Fibroblast of lung (primary cell): ENCODE measurements at places on chromosomes 7 and 10. TPM values are rescaled to one million over a fixed set of nuclear protein-coding genes. Genes with fewer than 3 reads are reported as not detected.

Gene STOX1
- total RNA-seq: under 0.01 TPM in 2 replicates

Gene PPP1R9A
- 3.1 and 3.3 TPM in 2 replicates for total RNA-seq

Gene OR2A14
- not detected in 2 replicates for total RNA-seq

Gene CYP2C19
- total RNA-seq: not detected in 2 replicates

Gene DGKB
- 0.26 TPM in 1 of 2 replicates, not detected in the other for total RNA-seq

Gene SH2D4B
- not detected in 2 replicates for total RNA-seq

Gene TDRD1
- total RNA-seq: 0.26 TPM in 1 of 2 replicates, not detected in the other

Gene HABP2
- total RNA-seq: not detected in 2 replicates

Gene PRSS37
- not detected in 2 replicates for total RNA-seq

Gene RNF32
- 2.6 and 2.8 TPM in 2 replicates for total RNA-seq

Gene OR2A12
- total RNA-seq: not detected in 2 replicates

Gene TRIM73
- total RNA-seq: 0.51 and 1.3 TPM in 2 replicates

Gene SLC12A9
- 13.4 and 18.5 TPM in 2 replicates for total RNA-seq

Gene HOXA6
- total RNA-seq: 3.6 and 4.4 TPM in 2 replicates

Gene OR6V1
- total RNA-seq: not detected in 2 replicates

Gene NPC1L1
- under 0.01 TPM in 2 replicates for total RNA-seq

Gene ZNF33B
- total RNA-seq: 7.8 and 10.0 TPM in 2 replicates

Gene RAPGEF5
- 0.77 and 1.5 TPM in 2 replicates for total RNA-seq

Gene ARMC3
- not detected in 2 replicates for total RNA-seq

Gene GPR26
- total RNA-seq: not detected in 2 replicates

Gene SUN3
- not detected in 2 replicates for total RNA-seq

Gene MAGI2
- 9.2 and 17.0 TPM in 2 replicates for total RNA-seq

Gene GSTK1
- 88.6 and 110 TPM in 2 replicates for total RNA-seq

Gene CLEC5A
- not detected in 2 replicates for total RNA-seq

Gene BEND7
- total RNA-seq: 9.2 and 10.6 TPM in 2 replicates

Gene CNNM1
- 0.51 and 0.66 TPM in 2 replicates for total RNA-seq

Gene TRIM50
- total RNA-seq: not detected in 2 replicates

Gene PLA2G12B
- total RNA-seq: not detected in 2 replicates

Gene WDR91
- total RNA-seq: 17.5 and 27.4 TPM in 2 replicates
